ENCODE measurements at places on chromosomes 5 and 9.

DNA sequence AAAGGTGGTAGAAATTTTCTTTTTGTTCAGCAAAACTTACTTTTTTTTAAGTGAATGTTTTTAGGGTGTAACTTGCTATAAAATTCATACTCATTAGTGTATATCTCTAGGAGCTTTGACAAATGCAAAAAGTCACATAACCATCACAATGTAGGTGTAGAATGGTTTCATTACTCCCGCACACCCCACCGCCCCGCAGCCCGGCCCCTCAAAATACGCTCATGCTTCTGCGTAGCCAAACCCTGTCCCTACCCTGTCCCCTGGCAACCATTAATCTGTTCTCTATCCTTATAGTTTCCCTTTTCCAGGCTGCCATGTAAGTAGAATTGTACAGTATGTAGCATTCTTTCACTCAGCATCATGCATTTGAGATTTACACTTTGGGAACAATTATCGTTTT is 9.2 kb upstream of the PRLR start:
- no peak overlapping the region for H3K27ac ChIP-seq
- H3K4me3 ChIP-seq = no peak overlapping the region
- no peaks in the 10 kb centered on the region for H3K27me3 ChIP-seq
- no peaks in the 10 kb centered on the region for H3K4me1 ChIP-seq
- no peak for DNase-seq

GRCh38 chr9:95102001-95102433 is 215.5 kb downstream of the FANCC start:
- no peaks in the 10 kb centered on the region for H3K27me3 ChIP-seq
- peak overlapping the region; percentile 90 for H3K27ac ChIP-seq
- no peak for DNase-seq
- H3K4me1 ChIP-seq = peaks cover 39% of the 10 kb centered on the region

DNA sequence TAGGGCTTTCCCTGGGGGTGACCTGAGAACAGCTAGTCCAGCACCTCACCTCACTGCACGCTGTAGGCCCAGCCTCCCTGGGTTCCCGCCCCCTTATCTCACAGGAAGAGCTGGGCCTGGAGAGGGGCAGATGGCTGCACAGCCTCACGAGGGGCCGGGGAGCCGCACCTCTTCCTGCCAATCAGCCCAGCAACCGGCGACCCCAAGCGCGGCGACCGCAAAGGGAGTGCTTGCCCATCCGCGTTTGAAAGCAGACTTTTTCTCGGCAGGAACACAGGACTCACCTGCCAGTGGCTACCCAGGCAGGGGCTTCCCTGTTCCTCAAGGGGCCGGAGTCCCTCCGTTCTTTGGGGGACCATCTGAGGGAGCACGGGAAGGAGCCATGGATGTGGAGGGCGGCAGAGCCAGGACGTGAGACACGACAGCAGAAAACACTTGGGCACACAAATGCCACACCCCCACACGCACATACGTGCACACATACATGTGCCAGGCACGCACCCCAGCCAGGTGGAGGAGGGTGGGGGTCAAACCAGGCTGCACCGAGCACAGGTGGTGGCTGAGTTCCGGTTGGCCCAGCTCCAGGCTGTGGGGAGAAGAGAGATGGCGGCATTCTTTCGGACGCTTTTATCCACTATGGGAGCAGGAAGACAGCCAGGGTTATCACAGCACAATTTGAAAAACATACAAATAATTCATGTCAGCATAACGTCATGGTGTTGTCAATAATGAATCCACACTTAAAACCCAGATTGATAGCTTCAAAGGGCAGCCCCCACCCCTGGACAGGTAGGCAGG is 11.3 kb downstream of the TMEM250 start:
- H3K36me3 ChIP-seq = no peaks in the 10 kb centered on the region
- DNase-seq = no peak
- peak overlapping the region; percentile 86 for H3K27ac ChIP-seq
- peaks cover 49% of the 10 kb centered on the region for H3K4me1 ChIP-seq

- no peak overlapping the region for H3K27ac ChIP-seq
- no peaks in the 10 kb centered on the region for H3K4me1 ChIP-seq
- DNase-seq = no peak
- no peaks in the 10 kb centered on the region for H3K36me3 ChIP-seq
- H3K27me3 ChIP-seq = no peaks in the 10 kb centered on the region
These were observed 9.9 kb upstream of the B4GALT1 start for GRCh38 chr9:33177086-33177485.

DNA sequence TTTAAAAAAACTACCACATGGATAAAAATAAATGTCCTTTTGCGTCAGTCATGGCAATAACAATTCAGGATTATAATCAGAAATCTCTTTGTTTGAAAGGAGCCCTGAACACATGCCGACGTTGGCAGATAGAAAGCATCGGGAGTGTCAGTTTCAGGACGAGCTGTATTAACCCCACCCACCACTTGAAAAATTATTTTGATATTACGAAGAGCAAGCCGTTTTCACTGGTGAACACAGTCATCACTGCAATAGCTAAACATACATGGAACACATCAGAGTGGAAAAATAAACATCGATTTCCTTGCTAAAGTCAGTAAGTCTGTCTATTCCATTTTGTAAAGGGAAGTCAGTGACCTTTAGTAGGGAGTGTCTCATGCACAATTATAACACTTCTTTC is 266.4 kb upstream of the FBXL7 start:
- H3K27ac ChIP-seq = no peak overlapping the region
- no peak for DNase-seq
- H3K36me3 ChIP-seq = no peaks in the 10 kb centered on the region
- H3K27me3 ChIP-seq = no peaks in the 10 kb centered on the region

DNA sequence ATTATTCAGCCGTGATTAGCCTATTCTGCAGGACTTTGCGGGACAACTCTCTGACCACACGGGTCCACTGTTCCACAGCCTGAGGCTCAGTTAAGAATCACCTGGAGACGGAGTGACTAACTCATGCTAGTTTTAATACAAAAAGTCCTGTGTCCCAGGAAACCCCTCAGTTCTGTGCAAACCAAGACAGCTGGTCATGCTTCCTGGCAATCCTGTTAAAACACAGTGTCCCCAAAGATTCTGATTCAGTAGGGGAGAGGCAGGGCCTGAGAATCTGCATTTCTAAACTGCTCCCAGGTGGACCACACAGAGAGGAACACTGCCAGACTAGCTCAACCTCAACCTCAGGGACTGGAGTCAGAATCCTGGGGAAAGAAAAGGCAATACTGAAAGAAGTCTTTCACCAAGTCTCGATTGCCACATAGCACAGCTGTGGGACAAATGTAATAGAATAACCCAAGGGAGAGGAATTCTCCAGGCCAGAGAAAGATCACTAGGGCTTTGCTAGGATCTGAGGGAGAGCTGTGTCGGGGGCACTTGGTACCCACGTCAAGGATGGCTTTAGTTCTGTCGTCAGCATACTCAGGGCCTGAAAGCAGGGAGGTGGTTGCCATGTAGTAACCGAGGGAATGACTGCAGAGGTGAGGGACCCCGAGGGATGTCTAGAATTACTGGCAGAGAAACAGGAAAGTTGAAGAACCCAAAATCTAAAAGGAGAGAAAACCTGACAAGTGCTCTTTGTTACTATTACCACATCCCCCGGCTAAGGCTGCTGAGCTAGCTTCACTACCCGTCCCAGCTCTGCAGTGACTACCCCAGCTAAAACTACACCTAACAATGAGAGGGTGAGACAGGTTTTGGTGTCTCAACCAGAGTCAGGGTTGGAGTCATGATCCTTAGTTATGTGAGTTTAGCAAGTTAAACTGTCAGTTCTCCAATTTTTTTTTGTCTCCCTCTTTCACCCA is 8.6 kb downstream of the SUSD1 start:
- H3K27me3 ChIP-seq = no peaks in the 10 kb centered on the region
- peak; percentile 46 for DNase-seq
- H3K36me3 ChIP-seq = no peaks in the 10 kb centered on the region
- no peak overlapping the region for H3K27ac ChIP-seq
- peaks cover 6% of the 10 kb centered on the region for H3K4me1 ChIP-seq
- no peak overlapping the region for H3K4me3 ChIP-seq

DNA sequence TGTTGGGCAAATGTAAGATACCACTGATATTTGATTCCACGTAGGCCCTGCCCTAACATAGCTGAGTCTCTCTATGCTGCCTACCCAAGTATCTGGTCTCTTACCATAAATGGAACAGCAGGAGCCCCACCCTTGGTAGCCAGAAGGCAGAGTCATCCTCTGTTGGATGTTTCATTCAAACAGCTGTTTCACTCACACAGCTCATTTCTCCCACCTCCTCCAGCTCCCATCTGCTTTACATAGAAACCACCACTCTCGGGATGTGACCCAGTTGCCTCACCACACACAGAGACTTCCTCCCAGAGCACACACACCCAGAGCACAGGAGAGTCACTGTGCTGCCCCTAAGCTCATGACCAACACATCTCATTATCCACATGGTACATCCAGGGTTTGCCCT is 165.3 kb downstream of the TMEM167A start:
- DNase-seq = no peak
- no peaks in the 10 kb centered on the region for H3K27me3 ChIP-seq
- H3K36me3 ChIP-seq = no peaks in the 10 kb centered on the region
- no peak overlapping the region for H3K27ac ChIP-seq
- no peak overlapping the region for H3K4me3 ChIP-seq

GRCh38 chr5:151132963-151133362 is 24.6 kb downstream of the ANXA6 start:
- H3K4me3 ChIP-seq = no peak overlapping the region
- no peaks in the 10 kb centered on the region for H3K4me1 ChIP-seq
- peaks cover 100% of the 10 kb centered on the region for H3K36me3 ChIP-seq
- no peak overlapping the region for H3K27ac ChIP-seq
- no peaks in the 10 kb centered on the region for H3K27me3 ChIP-seq

DNA sequence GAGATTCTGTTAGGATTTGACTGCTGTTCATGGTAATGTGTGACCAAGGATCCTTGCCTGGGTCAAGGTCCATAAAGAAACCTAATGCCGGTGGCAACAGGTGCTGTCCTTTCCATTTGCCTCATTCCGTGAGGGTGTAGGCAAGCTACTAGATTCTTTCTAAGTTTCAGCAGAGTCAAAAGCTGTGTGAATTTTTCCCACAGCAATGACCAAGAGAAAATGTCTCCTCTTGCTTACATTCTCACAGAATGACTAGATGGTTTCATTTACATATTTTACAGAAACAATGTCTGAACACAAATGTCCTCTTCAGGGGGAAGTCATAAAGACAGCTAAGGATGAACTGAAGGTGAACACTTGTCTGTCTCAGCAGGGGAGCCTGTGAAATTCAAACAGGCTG is 75.3 kb upstream of the SV2C start:
- no peaks in the 10 kb centered on the region for H3K4me1 ChIP-seq
- no peaks in the 10 kb centered on the region for H3K27me3 ChIP-seq
- DNase-seq = no peak

- no peaks in the 10 kb centered on the region for H3K36me3 ChIP-seq
- H3K4me3 ChIP-seq = no peak overlapping the region
- no peak overlapping the region for H3K27ac ChIP-seq
- H3K27me3 ChIP-seq = no peaks in the 10 kb centered on the region
- DNase-seq = no peak
- no peaks in the 10 kb centered on the region for H3K4me1 ChIP-seq
These were observed 47.6 kb upstream of the TBC1D2 start for GRCh38 chr9:98302938-98303632.

GRCh38 chr9:84478996-84479395 is 138.4 kb upstream of the SLC28A3 start:
- H3K27me3 ChIP-seq = no peaks in the 10 kb centered on the region
- H3K4me3 ChIP-seq = no peak overlapping the region
- no peak overlapping the region for H3K27ac ChIP-seq
- no peaks in the 10 kb centered on the region for H3K4me1 ChIP-seq
- no peak for DNase-seq

- H3K36me3 ChIP-seq = no peaks in the 10 kb centered on the region
- no peaks in the 10 kb centered on the region for H3K27me3 ChIP-seq
- H3K4me1 ChIP-seq = no peaks in the 10 kb centered on the region
- no peak overlapping the region for H3K27ac ChIP-seq
These were observed 243.6 kb downstream of the PBX3 start for GRCh38 chr9:125990793-125991220.

Data from tibial nerve (tissue), 4 donors.